ENCODE measurements at places on chromosomes 1 and 21.

- DNase-seq = peak; percentile 55
Observed at GRCh38 chr1:150970808-150971582, 3.6 kb downstream of the CERS2 start.

DNA sequence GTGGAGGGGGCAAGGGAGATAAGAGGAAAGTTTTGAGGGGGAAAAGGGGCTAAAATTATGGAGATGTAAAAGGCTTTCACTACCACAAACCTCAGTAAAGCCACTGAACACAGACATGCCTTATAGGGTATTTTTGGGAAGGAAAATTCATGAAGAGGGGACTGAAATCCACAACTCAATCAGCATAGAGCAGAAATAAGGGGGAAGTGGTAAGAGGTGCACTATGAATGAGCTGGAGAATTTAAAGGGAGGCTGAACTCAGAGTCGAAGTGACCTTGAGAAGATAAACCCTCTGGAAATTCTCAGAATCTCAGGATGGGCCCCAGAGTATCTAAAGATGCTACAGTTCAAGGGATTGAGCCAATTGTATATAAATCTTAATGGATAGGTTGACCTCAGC lies 15.3 kb downstream of the RHEX start:
- no peak for DNase-seq

DNA sequence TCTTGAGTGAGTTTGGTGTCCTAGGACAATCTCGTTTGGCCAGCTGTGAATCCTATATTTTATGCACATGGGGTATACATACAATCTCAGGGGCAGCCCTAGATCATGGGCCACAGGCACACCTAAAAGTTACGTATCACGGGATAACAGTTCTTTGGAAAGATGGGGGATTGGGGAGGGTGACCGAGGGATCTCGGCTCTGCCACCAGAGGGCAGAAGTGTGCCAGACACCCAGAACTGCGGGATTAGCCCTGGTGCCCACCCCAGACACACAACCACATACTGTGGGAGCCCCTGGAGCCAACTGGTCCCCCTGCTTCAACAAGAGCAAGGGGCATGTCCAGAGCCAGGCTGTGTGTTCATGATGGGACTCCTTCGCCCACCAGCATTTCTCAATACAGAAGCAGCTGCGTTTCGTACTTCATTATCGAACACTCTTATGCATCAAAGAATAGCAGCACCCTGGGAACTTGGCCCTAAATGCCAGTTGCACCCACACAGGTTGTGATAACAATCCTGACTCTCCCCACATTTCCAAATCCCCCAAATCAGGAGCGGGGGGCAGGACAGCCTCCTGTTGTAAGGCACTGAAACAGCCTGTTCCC lies 37.4 kb downstream of the TMCO4 start:
- DNase-seq = peak; percentile 36

DNA sequence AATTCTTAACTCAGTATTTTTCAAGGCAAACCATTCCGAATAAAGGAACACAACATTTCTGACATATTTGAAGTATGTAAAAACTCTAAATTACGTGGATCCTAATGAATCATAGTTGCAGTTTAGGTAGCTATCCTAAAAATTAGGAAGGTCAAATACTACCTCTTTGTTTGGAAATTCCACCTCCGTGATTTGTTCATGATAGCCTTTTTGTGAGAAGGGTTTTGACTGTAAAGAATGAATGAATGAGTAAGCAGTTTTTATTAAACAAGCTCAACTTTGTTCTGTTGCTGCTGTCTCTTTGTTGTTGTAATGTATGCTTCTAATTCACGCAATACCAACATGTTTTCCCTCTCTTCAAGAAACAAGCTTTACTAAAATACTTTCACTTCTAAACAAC lies 840.4 kb downstream of the USP25 start:
- DNase-seq = no peak

- DNase-seq = no peak
Observed at GRCh38 chr1:20078171-20078651, 8.2 kb downstream of the PLA2G5 start.

GRCh38 chr1:54218883-54219687 lies 19.1 kb downstream of the MRPL37 start:
- peak; percentile 19 for DNase-seq

- no peak for DNase-seq
Observed at GRCh38 chr21:39121600-39122355, 61.5 kb downstream of the PSMG1 start.

GRCh38 chr1:4397196-4397595 lies 257.2 kb upstream of the AJAP1 start:
- no peak for DNase-seq

GRCh38 chr1:119266386-119266785 lies 102.2 kb upstream of the HAO2 start:
- no peak for DNase-seq

GRCh38 chr1:244192325-244192724 lies 141.2 kb downstream of the ZBTB18 start:
- DNase-seq = no peak

DNA sequence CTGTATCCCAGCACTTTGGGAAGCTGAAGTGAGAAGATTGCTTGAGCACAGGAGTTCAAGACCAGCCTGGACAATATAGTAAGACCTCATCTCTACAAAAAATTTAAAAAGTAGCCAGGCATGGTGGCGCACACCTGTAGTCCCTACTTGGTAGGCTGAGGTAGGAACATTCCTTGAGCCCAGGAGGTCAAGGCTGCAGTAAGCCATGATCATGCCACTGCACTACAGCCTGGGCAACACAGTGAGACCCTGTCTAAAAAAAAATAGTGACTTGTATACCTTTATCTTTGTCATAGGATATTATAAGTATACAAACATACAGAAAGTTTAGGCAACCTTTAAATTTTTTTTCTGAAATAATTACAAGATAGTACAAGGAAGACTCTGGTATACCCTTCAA lies 3.9 kb upstream of the FBXO28 start:
- DNase-seq = no peak

GRCh38 chr1:48882020-48882419 lies 105.3 kb upstream of the BEND5 start:
- DNase-seq = no peak

GRCh38 chr1:87388411-87388810 lies 59.7 kb downstream of the LMO4 start:
- no peak for DNase-seq

DNA sequence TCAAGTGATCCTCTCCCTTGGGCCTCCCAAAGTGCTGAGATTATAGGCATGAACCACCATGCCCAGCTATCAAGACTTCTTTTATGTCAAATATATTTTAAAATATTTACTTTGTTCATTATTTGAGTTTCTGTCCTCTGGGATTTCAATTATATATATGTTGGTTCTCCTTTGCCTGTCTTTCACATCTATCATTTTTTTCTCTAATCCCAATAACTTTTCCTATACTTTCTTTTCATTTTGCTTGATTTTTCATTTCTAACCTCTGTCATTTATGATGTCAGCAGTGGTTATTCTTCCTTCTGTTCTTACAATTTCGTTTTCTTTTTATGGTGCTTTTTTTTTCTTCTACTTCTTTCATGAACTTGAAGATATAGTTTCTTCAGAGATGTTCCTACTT lies 47.3 kb downstream of the SLC35F3 start:
- no peak for DNase-seq

GRCh38 chr1:235404190-235404589 lies 37.0 kb downstream of the TBCE start:
- DNase-seq = no peak

DNA sequence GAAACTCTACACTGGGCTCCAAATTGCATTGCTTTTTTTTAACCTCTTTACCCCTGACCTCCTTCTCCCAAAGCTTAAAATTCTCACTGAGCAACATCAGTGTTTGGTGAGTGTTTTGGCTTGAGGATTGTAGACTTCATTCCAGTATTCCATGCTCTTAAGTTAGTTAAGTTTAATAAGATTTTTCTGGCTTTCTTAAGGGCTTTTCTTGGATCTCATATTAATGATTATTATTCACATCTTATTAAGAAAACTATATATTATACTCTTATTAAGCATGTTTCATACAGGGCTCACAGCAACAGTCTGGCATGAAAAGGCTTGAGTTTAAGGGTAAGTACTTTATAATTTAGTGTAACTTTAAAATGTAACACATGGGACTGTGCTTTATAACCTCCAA lies 141.8 kb downstream of the DISP1 start:
- DNase-seq = no peak

- no peak for DNase-seq
Observed at GRCh38 chr1:241606544-241606943, 33.6 kb downstream of the CHML start.

- no peak for DNase-seq
Observed at GRCh38 chr1:174157157-174157806, 2.0 kb upstream of the RABGAP1L start.

GRCh38 chr1:215292932-215293331 lies 210.4 kb downstream of the KCNK2 start:
- no peak for DNase-seq

GRCh38 chr1:203120325-203121153 lies 7.0 kb upstream of the ADORA1 start:
- peak; percentile 44 for DNase-seq

GRCh38 chr1:234433563-234434285 lies 45.3 kb downstream of the TARBP1 start:
- peak; percentile 28 for DNase-seq

DNA sequence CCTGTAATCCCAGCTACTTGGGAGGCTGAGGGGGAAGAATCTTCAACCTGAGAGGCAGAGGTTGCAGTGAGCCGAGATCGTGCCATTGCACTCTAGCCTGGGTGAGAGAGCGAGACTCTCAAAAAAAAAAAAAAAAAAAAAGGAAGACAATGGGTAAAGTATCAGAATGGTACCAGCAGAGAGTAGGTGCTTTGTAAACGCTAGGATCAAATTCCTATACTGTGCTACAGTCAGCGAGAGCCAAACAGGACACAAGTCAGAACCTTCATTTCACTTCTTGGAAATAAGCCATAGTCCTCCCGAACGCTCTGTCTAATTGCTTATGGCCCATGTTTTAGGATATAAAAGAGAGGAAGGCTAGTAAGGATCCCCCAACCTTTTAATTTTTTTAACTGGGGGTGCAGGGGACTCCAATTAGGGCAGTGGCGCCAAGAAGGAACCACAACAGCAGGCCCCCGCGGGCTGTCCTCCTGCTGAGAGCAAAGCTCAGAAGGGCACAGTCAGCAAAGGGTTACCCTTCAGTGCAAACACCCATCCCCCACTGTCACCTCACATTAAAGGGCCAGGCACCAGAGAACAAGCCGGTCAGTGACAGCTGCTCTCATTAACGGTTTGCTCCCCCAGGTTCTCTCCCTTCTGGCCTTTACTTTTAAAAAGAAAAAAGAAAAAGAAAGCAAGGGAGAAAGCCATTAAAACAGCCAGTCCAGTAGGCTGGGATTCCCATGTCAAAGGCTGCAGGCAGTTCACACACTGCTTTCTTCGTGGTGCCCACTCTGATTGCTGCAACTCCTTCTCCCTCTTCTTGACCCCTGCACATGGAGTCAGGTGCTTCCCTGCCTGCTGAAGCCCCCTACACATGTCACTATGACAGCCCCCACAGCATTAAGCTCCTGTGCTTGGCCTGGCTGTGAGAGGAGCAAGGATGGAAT lies 69.4 kb downstream of the PLPP3 start:
- DNase-seq = no peak

GRCh38 chr1:155070158-155070621 lies 6.7 kb downstream of the EFNA4 start:
- DNase-seq = no peak

GRCh38 chr1:115076384-115076915 lies 12.9 kb downstream of the TSPAN2 start:
- DNase-seq = no peak

GRCh38 chr1:171984850-171985485 lies 143.7 kb downstream of the DNM3 start:
- peak; percentile 28 for DNase-seq

DNA sequence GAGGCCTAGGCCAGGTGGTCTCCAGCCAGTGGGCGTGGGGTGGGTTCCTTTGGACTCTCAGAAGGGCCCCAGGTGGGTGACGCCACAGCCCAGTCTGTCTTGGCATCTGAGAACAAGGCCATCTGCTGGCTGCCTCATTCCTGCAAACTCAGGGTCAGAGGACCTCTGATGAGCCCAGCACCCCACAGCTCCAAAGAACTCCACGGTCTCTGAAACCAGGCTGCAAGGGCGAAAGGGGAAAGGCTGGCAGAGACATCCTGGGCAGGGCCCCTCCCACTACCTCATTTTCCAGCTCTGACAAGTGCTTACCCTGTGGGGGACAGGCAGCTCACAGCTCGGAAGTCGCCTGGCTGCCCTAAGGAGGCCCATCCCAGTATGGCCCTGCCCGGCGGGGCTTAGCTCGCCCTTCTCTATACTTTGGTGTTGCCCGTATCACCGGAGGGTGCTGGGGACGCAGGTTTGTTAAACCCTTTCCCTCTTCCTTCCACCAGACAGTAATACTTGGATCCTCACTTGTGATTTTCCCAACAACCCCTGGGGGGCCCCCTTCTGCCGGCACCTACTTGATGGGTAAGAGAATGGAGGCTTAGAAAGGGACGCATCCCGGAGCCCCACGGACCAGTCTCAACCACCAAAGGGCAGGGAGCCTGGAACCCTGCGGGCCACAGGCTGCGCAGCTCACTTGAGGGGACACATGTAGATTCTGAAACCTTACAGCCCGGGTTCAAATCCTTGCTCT lies 10.9 kb upstream of the EDN2 start:
- DNase-seq = peak; percentile 74

- DNase-seq = peak; percentile 77
Observed at GRCh38 chr1:109814993-109815786, 51.5 kb upstream of the EPS8L3 start.

- peak; percentile 42 for DNase-seq
Observed at GRCh38 chr1:228781161-228781808, 46.0 kb downstream of the RHOU start.

GRCh38 chr1:201274616-201275252 lies 8.6 kb upstream of the PKP1 start:
- DNase-seq = no peak

- no peak for DNase-seq
Observed at GRCh38 chr1:60998786-60999185, 83.6 kb upstream of the NFIA start.

DNA sequence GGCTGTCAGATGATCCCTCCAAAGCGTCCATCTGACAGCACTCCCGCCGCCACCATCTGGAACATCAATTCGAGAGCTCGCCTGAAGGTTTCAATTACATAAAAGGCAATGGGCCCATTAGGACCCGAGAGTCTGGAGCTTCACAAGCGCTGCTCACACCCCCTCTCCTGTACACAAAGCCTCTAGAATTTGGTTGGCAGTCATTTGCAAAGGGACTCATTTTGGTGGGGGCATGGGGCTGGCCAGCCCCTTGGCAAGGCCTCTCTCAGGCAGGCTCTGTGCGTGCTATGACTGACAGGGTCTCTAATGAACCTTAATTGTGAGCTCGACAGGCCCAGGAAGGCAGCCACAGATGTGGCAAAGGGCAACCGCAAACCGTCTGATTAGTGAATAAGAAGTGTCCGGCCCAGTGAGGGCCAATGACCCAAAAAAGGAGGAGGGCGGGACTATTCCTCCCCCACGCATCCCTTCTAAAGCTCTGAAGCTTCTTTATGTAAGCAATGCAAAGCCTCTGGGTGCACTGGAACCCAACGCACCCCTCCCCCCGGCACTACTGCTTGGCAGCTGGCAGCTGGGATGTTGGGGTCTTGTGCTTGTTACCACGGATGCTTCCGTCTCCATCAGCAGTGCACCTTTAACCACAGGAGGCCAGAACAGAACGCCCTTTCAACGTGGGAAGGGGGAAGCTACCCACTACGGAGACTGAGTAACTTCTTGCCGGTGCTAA lies 79.4 kb downstream of the CAPZB start:
- no peak for DNase-seq

All from NB4 (cell line).